NCI-H2227 treated with DMSO at 0.1 percent for 48 hours (cell line): ENCODE measurements at places on chromosomes 13 and 19.

- peak; percentile 67 for DNase-seq
Observed at GRCh38 chr19:54178581-54179261, 5.8 kb upstream of the TMC4 start.

DNA sequence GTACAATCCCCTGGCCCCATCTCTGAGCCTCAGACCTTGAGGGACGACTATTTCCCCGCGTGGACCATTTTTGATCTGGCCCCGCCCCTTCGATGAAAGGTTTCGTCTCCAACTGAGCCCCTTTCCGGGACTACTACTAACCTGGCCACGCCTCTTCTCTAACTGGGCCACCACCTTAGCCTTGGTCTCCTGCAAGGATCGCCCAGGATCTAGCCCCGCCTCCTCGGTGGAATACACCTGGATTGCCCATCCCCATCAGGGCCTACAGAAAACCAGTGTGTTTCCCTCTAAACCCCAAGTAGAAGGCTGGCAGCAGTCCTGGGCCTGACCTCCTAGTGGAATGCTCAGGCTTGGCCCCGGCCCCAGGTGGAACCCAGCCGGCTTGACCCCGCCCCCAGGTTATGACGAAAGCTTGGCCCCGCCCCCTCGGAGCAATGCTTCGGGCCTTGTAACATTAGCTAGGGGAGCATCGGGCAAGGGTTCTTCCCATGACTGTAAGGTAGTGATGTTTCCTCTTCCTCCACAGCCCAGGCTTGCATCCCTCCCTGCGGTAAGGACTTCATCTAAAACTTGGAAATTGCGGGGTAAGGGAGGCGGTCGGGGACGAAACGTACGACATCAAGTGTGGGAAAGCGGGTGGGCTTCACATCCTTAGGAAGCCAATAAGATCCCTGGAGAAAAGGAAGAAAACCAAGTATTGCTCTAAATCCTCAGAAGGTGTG, 9.1 kb downstream of the SPACA6 start:
- DNase-seq = no peak

DNA sequence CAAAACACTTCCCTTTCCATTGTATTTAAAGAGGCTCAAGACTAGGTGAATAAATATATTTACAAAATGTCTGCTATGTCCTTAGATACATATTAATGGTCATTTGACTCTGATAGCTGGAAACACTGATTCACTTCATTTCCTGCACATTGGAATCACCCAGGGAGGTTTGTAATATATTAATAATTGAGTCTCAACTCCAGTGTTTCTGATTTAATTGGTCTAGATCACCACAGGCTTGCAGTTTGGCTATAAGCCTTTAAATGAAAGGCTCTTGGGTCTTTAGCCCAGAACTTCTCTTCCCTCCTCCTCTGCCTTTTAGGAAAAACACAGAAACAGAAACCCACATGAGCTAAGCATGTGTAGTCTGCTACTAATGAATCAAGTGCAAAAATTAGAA, 378.0 kb downstream of the TBC1D4 start:
- no peak for DNase-seq

- DNase-seq = no peak
Observed at GRCh38 chr13:53342623-53343360, 314.2 kb downstream of the OLFM4 start.

- no peak for DNase-seq
Observed at GRCh38 chr19:21608571-21608970, 103.2 kb downstream of the ZNF429 start.

- DNase-seq = no peak
Observed at GRCh38 chr19:49057636-49058234, at the start of gene CGB7. Gene CGB7, minus strand, starts transcription at chr19:49057749. Its CDS starts 2,374 bp downstream, at chr19:49055375.

DNA sequence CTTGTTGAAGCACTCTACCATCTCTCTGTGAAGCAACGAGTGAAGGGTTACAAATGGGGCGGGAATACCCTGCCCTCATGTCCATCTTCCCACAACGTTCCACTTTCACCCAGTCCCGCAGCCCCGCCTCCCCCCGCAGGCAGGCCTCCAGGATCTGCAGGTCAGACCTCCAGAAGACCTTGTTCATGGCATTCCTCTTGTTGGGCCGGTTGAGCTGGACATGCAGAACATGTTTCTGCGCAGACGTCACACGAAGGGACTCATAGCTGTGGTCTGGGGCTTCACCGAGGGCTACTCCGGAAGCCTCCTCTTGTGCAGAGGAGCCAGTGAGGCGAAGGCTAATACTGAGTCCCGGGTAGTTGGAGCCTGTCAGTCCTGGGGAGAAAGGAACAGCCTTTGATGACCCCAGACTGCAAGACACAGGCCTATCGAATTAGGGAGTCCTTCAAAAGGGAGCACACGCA, 420 bp downstream of the ECH1 start:
- DNase-seq = peak; percentile 79

- no peak for DNase-seq
Observed at GRCh38 chr19:54662730-54663129, at the start of gene LILRB4. Gene LILRB4, plus strand, starts transcription at chr19:54662985. Its CDS starts 49 bp downstream, at chr19:54663034.

DNA sequence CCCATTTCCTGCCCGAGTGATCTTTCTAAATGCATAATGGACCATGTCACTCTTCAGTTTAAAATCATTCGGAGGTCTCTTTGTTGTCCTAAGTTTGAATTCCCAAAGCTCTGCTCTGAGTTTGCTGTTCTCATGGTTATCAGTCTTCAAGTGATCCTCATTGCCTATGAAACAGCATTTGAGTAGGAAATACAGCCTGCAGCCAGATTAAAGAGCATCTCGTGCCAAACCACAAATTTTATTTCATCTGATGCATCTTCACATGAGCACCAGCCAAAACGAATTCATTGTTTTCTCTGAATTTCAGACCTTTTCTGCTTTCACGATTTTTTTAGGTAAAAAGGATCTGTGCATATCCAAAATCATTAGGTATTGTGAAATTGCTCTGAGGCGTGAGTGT, 299.6 kb downstream of the TDRD3 start:
- DNase-seq = no peak

DNA sequence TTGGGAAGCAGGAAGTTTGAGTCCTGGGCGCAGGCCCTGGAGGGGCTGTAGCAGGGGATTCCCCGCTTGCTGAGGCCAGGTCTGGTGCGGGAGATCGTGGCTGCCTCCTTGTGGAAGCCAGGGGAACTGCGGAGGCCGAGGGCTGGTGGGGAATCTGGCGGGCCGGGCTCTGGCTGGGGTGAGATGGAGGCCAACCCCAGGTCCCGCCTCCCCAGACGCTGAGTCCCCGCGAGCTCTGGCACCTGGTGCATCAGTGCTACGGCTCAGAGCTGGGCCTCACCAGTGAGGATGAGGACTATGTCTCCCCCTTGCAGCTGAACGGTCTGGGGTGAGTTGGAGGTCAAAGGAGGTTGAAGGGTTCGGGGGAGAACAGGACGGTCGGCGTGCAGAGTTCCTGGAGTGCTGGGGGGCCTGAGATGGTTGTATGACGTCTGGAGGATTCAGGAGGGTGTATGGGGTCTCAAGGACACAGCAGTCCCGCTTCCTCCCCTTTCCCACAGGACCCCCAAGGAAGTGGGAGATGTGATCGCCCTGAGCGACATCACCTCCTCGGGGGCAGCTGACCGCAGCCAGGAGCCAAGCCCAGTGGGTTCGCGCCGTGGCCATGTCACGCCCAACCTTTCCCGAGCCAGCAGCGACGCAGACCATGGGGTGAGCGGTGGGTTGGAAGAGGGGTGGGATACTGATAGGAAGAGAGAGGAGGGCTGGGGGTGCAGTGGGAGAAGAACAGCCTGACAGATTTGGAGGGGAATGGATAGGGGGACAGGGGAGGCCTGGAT, 13.1 kb downstream of the GRAMD1A start:
- peak; percentile 51 for DNase-seq

DNA sequence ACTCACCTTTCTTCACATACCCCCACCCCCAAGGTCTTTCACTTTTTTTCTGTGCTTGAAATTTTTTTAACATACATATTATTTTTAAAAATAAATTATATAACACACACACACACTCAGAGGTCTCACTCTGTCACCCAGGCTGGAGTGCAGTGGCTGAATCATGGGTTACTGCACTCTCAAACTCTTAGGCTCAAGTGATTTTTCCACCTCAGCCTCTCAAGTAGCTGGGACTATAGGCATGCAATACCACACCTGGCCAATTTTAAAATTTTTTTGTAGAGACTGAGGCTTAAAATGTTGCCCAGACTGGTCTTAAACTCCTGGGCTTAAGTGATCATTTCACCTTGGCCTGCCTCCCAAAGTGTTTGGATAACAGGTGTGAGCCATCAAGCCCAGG, 32.9 kb upstream of the ZNF429 start:
- no peak for DNase-seq

- DNase-seq = peak; percentile 86
Observed at GRCh38 chr13:75219479-75220237, 262.3 kb downstream of the TBC1D4 start.

- peak; percentile 73 for DNase-seq
Observed at GRCh38 chr19:34241513-34242337, 12.6 kb upstream of the GARRE1 start.

GRCh38 chr19:44202470-44202869, 9.9 kb upstream of the ZNF227 start:
- DNase-seq = no peak

DNA sequence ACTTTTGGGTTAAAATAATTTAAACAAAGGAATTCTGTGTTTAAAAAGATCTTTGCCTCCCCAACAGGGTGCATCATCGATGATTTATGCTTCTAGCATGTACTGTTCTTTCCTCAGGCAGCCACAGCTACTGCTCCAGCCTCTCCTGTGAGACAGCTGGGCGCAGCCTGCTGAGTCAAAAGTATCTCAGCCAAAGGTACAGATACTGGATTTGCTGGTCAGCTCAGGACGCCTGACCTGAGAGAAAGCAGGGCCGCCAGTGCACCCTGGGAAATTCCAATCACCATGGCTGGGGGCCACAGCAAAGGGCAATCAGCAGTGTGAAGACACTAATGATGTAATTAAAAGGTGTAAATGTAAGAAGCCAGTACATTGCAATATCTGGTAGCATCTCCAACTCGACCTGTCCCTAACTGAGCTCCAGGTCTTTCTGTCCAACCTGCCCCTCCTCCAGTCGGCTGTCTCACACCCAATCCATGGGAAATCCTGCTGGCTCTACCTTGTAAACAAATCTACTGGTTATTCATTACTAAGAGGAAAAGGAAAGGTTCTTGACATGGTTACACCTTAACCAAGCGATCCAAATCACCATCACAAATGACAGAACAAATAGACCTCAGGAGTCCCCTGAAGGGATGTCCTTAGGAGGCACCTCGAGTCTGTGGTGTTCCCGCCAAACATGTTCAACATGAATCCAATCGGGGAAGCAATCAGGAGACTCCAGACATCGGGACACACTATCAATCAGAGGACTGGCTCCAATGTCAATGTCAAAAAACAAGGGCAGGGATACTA, 7.3 kb downstream of the OPA3 start:
- no peak for DNase-seq

- no peak for DNase-seq
Observed at GRCh38 chr13:110236831-110237261, 70.1 kb downstream of the COL4A1 start.

DNA sequence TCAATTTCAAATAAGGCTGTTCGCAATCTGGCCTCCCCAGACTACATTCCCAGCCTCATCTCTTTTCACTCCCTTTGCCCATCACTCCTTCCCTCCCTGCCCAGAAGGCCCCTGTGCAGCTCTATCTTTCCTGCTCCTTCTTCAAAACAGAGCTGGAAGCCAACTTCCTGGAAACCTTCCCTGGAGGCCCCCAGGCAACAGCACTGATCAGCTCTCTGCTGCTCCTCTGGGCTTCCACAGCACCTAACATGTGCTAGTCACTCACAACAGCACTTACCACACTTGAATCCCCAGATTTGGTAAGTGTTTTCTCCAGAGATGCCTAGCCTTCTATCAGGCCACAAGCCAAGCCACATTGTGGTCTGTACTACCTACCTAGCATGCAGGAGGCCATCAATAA, 9.5 kb downstream of the SMAD9 start:
- no peak for DNase-seq
